NCI-H187 treated with DMSO at 0.1 percent for 48 hours (cell line): ENCODE measurements at places on chromosomes 2 and 18.

DNA sequence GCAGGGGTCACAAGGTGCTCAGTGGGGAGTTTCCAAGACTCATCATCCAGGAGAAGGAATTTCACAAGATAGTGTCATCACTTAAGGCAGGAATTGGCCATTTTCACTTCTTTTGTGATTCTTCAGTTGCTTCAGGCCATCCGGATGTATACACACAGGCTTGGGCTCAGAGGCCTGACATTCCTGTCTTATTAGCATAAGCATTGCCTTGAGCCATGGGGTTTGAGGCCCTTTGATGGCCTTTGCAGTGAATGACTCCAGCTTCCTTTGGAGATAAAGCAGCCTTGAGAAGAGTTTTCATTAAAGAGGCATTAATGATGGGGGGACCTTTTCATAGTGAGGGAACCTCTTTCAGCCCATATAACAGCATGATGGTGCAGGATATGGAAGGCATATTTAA lies 366.0 kb upstream of the CNTNAP5 start:
- DNase-seq = no peak

DNA sequence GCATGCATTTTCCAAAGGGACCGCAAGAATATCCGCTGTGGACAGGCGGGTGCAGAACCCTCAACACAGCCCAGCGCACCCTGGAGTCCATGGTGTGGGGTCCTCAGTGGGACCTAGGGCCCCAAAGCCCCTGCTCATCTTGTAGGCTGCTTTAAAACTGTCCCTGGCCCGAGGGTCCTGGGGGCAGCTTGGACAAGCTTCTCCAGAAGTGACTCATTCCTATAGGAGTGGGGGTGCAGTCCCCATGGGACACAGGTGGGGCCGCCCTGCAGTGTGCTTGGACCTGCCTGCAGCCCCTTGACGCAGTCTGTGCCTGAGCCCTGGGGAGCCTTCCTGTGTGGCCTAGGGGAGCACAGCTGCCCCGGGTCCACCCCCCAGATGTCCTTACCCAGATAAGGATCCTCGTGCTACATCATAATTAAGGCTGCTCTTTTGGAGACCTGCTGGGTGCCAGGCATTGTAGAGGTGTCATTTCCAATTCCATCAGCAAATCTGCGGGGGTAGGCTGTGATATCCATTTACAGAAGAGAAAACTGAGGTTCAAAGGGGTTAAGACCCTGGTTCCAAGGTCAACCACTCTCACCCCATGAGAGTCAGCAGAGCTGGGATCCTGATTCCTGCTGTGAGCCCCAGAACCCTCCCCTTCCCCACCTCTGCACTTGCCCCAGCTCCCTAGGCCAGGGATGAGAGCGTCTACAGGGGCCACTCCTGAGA lies 1.7 kb upstream of the HS6ST1 start:
- DNase-seq = no peak

DNA sequence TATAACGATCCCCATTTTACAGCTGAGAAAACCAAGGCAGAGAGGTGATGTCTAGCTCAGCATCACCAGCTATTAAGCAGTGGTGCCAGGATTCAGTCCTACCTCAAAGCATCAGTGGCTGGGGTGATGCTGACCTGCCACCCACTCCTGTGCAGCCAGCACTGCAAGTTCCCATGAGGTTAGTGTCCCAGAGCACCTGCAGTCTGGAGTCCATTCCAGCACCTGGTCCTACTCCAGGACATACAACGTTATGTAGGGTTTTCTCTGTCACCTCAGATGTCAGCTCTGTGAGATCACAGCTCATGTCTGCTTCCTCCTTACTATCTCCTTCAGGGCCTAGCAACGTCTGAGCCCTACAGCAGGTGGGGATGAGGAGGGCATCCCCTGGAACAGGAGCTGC lies 328.0 kb upstream of the HS6ST1 start:
- DNase-seq = no peak

DNA sequence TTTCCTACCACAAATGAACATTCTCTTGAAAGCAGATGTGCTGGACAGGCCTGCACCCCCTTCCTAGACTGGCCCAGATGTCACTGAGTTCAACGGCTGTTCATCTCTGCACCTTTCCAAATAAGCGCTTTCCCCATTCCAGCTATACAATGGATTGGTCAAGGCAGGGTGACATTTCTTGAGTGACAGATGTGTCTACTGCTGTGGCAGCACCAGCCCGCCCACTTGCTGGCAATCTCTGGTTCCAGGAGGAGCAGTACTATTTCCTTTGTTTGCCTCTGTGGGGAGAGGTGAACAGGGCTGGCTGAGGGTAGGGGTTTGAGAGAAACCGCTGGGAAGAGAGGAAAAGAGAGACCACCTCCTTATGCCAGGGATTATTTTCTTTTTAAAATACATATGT lies 269.5 kb upstream of the POU3F3 start:
- no peak for DNase-seq

GRCh38 chr2:231571661-231572191 lies 20.9 kb upstream of the TEX44 start:
- DNase-seq = no peak

DNA sequence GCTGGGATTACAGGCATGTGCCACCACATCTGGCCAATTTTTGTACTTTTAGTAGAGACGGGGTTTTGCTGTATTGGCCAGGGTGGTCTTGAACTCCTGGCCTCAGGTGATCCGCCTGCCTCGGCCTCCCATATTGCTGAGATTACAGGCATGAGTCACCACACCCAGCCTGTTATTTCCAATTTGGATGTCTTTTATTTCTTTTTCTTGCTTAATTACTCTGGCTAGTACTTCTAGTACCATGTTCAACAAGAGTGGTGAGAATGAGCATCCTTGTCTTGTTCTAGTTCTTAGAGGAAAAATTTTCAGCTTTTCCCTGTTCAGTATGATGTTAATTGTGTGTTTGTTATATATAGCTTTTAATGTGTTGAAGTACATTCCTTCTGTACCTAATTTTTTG lies 23.4 kb downstream of the CCDC138 start:
- no peak for DNase-seq

GRCh38 chr2:113840518-113840917 lies 49.4 kb upstream of the ACTR3 start:
- no peak for DNase-seq

GRCh38 chr2:232879618-232880494 lies 9.8 kb downstream of the SNORC start:
- DNase-seq = no peak

GRCh38 chr2:6958616-6959235 lies 41.5 kb downstream of the RNF144A start:
- DNase-seq = no peak

- DNase-seq = no peak
Observed at GRCh38 chr2:188478724-188479123, 187.1 kb downstream of the GULP1 start.

DNA sequence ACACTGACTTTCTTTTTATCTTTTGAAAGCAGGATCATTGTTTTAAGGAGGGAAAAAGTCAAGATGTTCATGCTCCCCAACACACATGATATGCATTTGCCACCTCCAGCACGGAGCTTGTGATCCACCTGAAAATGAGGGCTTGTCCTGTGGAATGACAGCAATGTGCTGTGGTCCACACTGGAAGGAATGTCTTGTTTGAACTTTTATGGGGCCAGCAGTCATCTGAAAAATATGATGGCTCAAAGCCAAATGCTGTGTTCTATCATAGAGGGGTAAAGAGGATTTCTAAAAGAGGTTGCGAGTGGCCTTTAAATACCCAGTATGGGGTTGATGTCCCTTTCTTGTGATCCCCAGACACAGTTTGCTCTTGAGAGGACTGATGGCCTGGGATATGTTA lies 226.5 kb upstream of the SPRED2 start:
- no peak for DNase-seq

DNA sequence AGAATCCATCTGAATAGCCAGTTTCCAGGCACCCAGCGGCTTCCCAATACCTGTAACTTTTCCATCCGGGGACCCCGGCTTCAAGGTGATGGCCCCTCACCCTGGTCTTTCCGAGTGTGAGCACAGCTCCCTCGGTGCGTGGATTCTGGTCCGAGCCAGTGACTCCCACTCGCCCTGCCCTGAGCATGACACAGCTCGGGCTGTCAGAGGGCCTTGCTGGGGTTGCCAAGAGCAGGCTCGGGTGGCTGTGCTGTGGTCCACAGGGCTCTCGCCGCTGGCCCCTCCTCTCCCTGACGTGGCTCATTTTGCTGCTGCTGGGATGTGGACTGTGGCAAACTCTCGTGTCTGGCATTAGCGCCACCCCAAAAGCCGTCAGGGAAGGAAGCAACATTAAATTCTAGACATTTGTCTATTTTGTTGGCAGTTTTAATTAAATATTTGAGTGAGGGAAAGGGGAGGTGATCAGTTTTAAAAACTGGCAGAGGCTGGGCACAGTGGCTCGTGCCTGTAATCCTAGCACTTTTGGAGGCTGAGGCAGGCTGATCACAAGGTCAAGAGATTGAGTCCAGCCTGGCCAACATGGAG lies 5.6 kb upstream of the ESPNL start:
- DNase-seq = no peak

GRCh38 chr2:82740527-82740926 lies 1718.6 kb downstream of the SUCLG1 start:
- no peak for DNase-seq

GRCh38 chr18:8165095-8165494 lies 444.1 kb upstream of the RAB12 start:
- DNase-seq = no peak

DNA sequence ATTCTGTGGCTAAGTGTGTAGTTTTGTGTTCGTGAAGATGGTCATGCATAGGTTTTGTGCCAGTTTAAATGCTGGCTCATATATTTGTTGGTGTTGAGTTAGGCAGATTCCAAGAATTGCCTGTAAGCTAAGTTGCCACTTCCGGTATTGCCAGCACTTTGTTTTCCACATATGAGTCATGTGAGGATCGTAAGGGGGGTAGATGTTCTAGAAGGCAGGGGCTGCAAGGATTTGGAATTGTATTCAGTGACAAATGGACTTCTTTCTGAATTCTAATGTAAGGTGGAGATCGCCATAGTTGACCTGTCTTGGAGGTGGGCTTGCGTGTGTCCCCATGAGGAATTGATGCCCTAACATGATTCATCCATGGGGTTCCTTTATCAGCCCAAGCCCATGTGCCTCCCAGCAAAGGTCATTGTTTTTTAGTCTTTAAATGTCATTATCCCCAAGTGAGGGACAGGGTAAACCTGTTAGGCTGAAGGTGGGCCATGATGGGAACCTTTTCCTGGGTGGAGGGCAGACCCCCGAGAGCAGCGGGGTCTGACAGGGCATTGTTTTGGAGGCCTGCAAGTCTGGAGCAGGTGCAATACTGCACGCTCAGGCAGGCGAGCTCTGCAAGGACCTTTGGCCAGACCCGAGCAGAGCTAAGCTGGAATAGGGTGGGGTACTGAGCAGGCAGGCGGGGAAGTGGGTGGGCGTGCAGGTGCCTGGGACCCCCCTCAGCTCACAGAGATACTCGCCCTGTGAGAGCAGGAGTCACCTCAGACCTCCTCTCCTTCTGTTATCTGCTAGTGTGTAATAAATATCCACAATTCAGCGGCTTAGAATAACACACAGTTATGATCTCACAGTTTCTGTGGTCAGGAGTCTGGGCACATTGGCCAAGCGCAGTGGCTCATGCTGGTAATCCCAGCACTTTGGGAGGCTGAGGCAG lies 77.4 kb downstream of the LRRFIP1 start:
- no peak for DNase-seq

DNA sequence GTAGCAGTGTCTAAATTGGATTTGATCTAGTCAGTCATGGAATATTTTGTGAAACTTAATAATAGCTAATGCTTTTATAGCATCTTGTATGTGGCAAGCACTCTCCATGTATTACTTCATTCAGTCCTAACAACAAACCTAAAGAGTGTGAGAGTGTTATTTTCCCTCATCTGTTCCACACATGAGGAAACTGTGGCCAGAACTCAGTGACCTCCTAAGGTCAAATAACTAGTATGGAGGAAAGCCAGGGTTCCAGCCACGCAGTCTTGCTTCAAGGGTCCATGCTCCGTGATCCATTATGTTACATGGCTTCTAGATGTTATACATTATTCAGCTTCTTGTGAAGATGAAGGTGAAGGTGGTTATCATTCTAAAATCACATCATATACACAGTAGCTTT lies 45.5 kb downstream of the TWSG1 start:
- DNase-seq = no peak

GRCh38 chr18:59478591-59478990 lies 119.5 kb upstream of the LMAN1 start:
- DNase-seq = no peak

GRCh38 chr2:212811036-212811805 lies 272.6 kb upstream of the ERBB4 start:
- no peak for DNase-seq

- no peak for DNase-seq
Observed at GRCh38 chr2:100260712-100261620, 61.3 kb downstream of the LONRF2 start.

DNA sequence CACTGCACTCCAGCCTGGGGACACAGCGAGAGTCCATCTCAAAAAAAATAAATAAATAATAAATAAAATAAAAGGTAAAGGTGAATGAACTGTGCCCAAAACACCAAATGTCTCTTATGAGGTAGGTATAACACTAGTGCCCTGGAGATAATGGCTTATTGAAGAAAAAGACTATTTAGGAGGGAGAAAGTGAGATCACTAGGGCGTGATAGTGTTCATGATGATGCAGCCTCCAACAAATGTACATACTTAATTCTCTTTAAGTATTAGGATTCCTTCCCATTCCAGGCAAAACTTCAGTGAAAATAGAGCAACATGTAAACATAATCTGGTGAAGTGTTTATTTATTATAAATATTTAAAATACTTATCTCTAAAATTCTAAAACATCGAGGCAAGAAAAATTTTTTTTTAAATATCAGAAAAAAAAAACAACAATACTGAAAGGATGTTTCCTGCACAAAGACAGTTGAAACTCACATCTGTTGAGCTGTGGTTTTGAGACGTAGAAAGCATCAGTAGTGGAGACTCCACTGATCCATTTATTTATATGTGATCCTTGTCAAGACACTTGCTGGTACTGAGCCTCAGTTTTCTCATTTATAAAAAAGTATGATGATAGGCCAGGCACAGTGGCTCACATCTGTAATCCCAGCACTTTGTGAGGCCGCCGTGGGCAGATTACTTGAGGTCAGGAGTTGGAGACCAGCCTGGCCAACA lies 183.3 kb downstream of the LRP1B start:
- no peak for DNase-seq

DNA sequence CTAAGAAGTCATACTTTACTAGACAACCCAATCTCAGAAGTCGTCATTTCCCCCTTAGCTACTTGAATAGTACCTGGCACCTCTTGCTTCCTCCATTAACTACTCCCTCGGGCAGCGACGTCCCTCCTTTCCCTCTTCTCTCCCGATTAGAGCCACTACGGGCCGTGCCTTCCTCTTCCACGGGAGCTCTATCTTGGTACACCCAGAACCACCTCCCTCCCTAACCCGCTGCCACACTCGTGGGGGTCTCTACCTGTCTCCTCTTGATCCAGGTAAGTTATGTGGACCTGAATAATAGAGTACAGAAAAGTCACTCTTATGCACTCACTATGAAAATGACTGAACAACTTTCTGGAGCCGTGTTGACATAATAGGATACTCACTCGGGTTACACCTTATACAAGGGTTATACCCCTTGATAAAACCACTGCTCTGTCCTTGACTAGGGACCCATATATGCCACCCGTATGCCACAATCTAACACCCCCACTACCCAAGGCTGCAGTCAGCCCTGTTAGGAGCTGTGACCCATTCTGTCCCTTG lies 595 bp upstream of the HDHD2 start:
- no peak for DNase-seq
